Ascending aorta (tissue), 2 donors: ENCODE measurements at places on chromosomes 6 and 20. TPM values are rescaled to one million over a fixed set of nuclear protein-coding genes. Genes with fewer than 3 reads are reported as not detected.

- H3K4me1 ChIP-seq = no peaks in the 10 kb centered on the region
- no peak for DNase-seq
- H3K27me3 ChIP-seq = no peaks in the 10 kb centered on the region
These were observed 44.9 kb downstream of the ISM1 start for GRCh38 chr20:13265941-13266340.

DNA sequence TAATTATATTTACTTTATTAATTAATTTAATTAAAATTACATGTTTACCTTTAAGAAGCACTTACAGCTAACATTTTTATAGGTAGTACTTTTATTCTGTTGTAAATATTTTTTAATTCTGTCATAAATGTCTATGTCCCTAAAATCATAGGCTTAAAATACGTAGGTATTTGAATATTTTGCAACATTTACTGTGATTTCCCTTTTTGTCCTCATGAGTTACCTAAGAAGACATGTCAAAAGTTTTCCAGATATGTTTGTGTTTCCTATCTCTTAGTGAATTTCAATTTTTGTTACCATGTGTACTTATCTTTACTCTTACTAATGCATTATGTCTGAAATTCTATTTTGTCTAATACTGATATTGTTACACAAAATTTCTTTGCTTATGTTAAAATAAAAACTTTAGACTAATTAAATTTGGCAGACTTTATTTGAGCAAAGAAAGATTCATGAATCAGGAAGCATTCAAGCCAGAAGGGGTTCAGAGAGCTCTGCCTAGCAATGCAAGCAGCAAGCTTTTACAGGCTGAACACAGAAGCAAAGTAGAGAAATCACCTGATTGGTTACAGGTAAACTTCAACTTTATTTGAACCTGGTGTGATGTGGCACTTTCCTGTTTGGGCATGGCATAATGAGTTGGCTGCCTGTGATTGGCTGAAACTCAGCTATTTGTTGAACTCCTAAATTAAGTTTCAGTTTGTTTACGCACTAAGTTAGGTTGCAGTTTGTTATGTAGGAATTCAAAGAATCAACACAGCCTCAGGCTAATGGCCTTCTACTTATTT lies 123.2 kb upstream of the TMEM170B start:
- H3K4me1 ChIP-seq = peaks cover 20% of the 10 kb centered on the region
- H3K27ac ChIP-seq = peak overlapping the region; percentile 93
- H3K27me3 ChIP-seq = no peaks in the 10 kb centered on the region
- no peak overlapping the region for H3K4me3 ChIP-seq
- H3K36me3 ChIP-seq = no peaks in the 10 kb centered on the region
- no peak for DNase-seq

- H3K4me1 ChIP-seq = peaks cover 17% of the 10 kb centered on the region
- no peaks in the 10 kb centered on the region for H3K27me3 ChIP-seq
- no peaks in the 10 kb centered on the region for H3K36me3 ChIP-seq
- DNase-seq = no peak
- no peak overlapping the region for H3K4me3 ChIP-seq
These were observed 52.0 kb downstream of the ADGRF1 start for GRCh38 chr6:46990031-46990644.

GRCh38 chr6:127207591-127208120 lies 59.0 kb upstream of the RNF146 start:
- H3K27ac ChIP-seq = no peak overlapping the region
- H3K4me3 ChIP-seq = no peak overlapping the region
- H3K36me3 ChIP-seq = no peaks in the 10 kb centered on the region
- no peak for DNase-seq

DNA sequence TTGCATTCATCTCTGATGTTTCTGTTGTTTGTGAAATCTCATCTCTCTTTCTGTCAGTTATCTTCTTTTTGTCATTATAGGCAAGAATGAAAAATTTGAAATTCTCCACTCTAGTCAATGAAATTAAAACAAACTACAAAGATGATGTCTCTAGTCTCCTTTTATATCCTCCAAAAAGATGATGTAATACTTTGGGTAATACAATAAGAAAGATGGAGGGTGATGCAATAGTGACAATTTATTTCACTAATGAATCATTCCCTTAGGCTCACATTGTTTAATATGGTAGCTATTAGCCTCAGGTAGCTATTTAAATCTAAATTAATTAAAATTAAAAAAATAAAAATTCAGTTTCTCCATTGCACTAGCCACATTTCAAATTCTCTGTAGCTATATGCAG lies 145.4 kb downstream of the UST start:
- H3K27me3 ChIP-seq = no peaks in the 10 kb centered on the region
- peaks cover 33% of the 10 kb centered on the region for H3K4me1 ChIP-seq
- no peak for DNase-seq
- H3K4me3 ChIP-seq = no peak overlapping the region
- no peaks in the 10 kb centered on the region for H3K36me3 ChIP-seq
- no peak overlapping the region for H3K27ac ChIP-seq

DNA sequence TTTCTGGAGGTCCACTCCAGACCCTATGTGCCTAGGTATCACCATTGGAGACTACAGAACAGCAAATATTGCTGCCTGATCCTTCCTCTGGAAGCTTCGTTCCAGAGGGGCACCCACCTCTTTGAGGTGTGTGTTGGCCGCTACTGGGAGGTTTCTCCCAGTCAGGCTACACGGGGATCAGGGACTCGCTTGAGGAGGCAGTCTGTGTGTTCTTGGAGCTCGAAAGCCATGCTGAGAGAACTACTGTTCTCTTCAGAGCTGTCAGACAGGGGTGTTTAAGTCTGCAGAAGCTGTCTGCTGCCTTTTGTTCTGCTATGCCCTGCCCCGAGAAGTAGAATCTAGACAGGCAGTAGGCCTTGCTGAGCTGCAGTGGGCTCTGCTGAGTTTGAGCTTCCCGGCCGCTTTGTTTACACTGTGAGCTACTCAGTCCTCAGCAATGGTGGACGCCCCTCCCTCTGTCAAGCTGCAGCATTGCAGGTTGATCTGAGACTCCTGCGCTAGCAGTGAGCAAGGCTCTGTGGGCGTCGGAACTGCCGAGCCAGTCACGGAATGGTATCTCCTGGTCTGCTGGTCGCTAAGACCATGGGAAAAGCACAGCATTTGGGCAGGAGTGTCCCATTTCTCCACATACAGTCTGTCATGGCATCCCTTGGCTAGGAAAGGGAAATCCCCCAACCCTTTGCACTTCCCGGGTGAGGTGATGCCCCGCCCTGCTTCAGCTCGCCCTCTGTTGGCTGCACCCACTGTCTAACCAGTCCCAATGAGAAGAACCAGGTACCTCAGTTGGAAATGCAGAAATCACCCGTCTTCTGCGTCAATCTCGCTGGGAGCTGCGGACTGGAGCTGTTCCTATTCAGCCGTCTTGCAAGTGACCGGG lies 32.5 kb upstream of the ASCC3 start:
- H3K4me3 ChIP-seq = no peak overlapping the region
- H3K27ac ChIP-seq = no peak overlapping the region
- DNase-seq = no peak
- no peaks in the 10 kb centered on the region for H3K36me3 ChIP-seq
- no peaks in the 10 kb centered on the region for H3K4me1 ChIP-seq
- H3K27me3 ChIP-seq = no peaks in the 10 kb centered on the region

The PXDC1 gene
- total RNA-seq = 310 TPM

DNA sequence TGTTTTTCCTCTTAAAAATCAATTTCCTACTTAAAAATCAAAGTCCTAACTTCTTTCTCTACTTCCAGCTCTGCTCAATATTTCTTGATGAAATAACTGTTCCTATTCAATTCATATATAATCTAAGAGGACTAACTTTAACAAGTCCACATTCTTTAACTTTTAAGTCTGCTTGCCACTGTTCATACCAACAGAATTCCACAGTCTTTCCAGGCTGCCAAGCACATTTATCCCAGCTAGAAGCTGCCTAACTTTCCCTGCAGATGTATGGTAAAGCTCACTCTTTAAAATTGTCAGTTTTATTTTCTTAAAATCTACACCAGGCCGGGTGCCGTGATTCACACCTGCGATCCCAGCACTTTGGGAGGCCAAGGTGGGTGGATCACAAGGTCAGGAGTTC lies 11.5 kb downstream of the CALHM6 start:
- H3K27me3 ChIP-seq = no peaks in the 10 kb centered on the region
- no peak overlapping the region for H3K27ac ChIP-seq
- no peak for DNase-seq
- H3K4me1 ChIP-seq = no peaks in the 10 kb centered on the region

- peak overlapping the region; percentile 23 for H3K27ac ChIP-seq
- no peaks in the 10 kb centered on the region for H3K27me3 ChIP-seq
- H3K4me1 ChIP-seq = peaks cover 37% of the 10 kb centered on the region
- DNase-seq = no peak
- no peaks in the 10 kb centered on the region for H3K36me3 ChIP-seq
These were observed 32.7 kb downstream of the GCNT2 start for GRCh38 chr6:10553871-10554270.

GRCh38 chr6:28296520-28297060 lies 15.2 kb downstream of the PGBD1 start:
- H3K4me3 ChIP-seq = no peak overlapping the region
- no peaks in the 10 kb centered on the region for H3K27me3 ChIP-seq
- DNase-seq = no peak
- H3K4me1 ChIP-seq = no peaks in the 10 kb centered on the region

The RBM24 gene
- total RNA-seq = 5.4 TPM

DNA sequence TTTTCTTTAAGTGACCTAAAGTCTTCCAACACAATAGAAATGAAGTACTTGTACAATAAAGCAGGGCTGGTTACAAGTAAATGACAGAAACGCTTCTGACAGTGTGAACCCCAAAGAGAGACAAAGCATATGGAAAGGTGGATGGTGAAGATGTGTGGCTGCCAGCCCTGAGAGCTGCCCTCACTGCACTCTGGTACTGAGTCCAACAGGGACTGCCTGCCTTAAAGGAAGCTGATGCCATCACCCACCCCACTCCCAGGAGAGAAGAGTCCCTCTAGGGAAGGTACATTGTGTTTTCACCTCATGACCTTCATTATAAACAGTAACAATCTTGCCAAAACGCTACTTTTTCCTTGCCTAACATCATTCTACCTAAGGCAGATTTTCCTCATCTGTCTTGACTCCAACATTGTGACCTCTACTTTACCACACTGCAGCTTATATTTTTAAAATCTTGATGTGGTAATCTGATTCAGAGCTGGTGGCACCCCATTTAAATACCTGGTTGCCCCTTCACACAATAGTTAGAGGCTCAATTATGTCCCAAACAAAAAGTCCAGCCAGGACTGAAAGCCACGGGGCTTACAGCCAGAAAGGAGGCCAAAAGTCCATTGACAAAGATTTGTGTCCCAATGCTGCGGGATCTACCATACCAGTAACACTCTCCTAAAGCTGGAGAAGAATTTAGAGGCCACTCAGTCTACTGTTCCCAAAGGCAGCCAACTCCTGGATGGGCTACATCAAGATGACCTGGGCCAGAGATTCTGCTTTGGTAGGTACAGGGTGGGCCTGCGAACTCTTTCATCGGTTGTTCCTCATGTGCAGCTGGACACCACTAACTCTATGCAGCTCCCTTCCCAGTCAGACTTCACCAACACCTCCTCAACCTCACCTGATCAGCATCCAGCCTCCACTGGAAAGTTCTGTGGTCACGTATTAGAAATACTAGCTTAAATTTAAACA lies 4.4 kb downstream of the APMAP start:
- H3K4me3 ChIP-seq = no peak overlapping the region
- no peaks in the 10 kb centered on the region for H3K36me3 ChIP-seq
- H3K27ac ChIP-seq = no peak overlapping the region
- peak; percentile 40 for DNase-seq
- H3K27me3 ChIP-seq = no peaks in the 10 kb centered on the region
- H3K4me1 ChIP-seq = peaks cover 6% of the 10 kb centered on the region

The TNNC2 gene
- not detected for total RNA-seq

The OPN5 gene
- total RNA-seq = not detected

- peaks cover 18% of the 10 kb centered on the region for H3K36me3 ChIP-seq
- no peaks in the 10 kb centered on the region for H3K27me3 ChIP-seq
- no peak for DNase-seq
- no peak overlapping the region for H3K4me3 ChIP-seq
These were observed 16.4 kb downstream of the RNF217 start for GRCh38 chr6:124978451-124979293.

DNA sequence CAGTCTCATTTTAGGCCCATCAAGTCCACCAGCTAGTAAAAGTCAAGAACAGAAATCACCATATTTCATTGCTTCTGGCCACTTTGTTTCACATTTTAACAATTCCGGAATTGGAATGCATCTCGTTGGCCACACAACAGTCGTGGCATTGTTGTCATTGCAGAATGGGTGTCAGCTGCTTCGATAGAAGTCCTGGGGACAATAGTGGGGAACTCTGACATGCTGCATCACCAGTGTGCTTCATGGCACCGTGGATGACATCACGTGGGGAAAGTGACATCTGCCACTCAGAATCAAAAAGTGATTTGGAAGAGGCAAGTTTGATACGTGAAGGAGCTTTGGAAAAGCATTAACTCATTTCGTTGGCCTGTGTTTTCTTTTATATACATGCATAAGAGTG lies 43.8 kb upstream of the XRN2 start:
- no peaks in the 10 kb centered on the region for H3K4me1 ChIP-seq
- no peaks in the 10 kb centered on the region for H3K27me3 ChIP-seq
- no peak for DNase-seq
- no peak overlapping the region for H3K27ac ChIP-seq

DNA sequence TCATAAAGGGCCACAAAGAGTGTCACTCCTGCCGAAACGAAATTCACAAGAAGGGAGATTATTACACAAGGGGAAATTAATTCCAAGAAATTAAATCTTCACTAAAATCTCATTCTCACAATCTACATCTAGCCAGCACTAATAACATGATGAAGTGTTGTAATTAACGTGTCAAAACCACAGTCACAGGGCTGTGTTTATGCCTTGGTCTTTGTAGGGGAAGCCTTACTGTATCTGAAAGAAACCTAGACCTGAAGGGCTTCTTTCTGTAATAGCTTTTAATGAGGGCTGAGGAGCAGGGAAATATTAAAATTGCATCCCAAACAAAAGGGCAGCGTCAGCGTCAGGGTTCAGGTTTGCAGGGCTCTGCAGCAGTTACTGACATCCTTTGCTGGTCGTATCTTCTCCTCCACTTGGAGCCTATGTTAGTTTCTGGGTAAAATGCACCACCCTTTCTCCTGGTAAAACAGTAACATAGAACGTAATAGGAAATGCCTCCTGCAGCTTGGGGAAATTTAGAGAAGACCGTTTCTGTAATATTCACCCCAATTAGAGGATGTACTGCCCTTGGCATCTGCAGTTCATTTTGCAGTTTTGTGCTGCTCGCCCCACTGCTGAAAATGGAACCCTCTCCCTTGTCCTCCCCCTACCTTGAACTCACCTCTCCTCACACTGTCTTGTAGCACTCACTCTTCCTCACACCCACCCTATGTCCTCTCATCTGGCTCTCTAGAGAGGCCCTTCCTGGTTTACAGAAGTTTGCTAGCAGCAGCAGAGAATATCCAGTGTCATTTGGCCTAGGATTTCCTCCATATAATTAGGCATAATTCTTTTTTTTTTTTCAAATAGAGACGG lies 109.0 kb upstream of the TRAF3IP2 start:
- H3K4me1 ChIP-seq = peaks cover 6% of the 10 kb centered on the region
- no peak overlapping the region for H3K4me3 ChIP-seq
- H3K27me3 ChIP-seq = no peaks in the 10 kb centered on the region
- peak; percentile 18 for DNase-seq
- no peaks in the 10 kb centered on the region for H3K36me3 ChIP-seq
- no peak overlapping the region for H3K27ac ChIP-seq

The FAM217A gene
- total RNA-seq = not detected
